ENCODE measurements at places on chromosomes 2 and 18. TPM values are rescaled to one million over a fixed set of nuclear protein-coding genes. Genes with fewer than 3 reads are reported as not detected.

HNMT gene
- 21.5 TPM for total RNA-seq

LONRF2 gene
- total RNA-seq = 91.7 TPM

UGT1A5 gene
- total RNA-seq = 0.43 TPM

PMAIP1 gene
- 0.90 TPM for total RNA-seq

CELF4 gene
- 6.5 TPM for total RNA-seq

DES gene
- 3.2 TPM for total RNA-seq

ST6GAL2 gene
- total RNA-seq = 0.18 TPM

LYG1 gene
- not detected for total RNA-seq

FHOD3 gene
- total RNA-seq = 35.5 TPM

CUL3 gene
- total RNA-seq = 64.0 TPM

NFE2L2 gene
- 77.6 TPM for total RNA-seq

SPDYA gene
- total RNA-seq = not detected

IFIH1 gene
- total RNA-seq = 18.2 TPM

GRCh38 chr18:77495079-77495478 is 245.4 kb downstream of the GALR1 start:
- no peak for DNase-seq
- no peaks in the 10 kb centered on the region for H3K4me1 ChIP-seq
- H3K27me3 ChIP-seq = no peaks in the 10 kb centered on the region

DNA sequence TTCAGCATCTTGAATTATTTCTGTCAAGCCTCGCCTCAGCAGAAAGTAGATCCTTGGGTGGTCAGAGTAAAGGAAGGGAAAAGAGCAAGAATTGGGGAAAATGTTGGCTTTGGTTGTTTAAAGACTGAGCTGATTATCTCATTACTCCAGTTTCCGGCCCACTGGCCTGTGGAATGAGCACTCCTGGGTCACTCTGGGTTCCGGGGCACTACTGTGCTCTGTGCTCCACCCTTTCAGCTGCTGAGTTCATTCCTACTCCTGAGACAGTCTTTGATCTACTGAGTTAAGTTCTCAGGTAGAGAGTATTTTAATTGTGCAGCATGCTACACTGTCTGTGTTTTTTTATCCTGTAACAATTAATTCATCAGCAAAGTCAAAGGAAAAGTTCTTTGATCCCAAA is 427.7 kb downstream of the CDH2 start:
- no peaks in the 10 kb centered on the region for H3K4me1 ChIP-seq
- H3K4me3 ChIP-seq = no peak overlapping the region
- DNase-seq = no peak

- no peak for DNase-seq
- H3K27ac ChIP-seq = no peak overlapping the region
- H3K4me1 ChIP-seq = no peaks in the 10 kb centered on the region
- no peaks in the 10 kb centered on the region for H3K27me3 ChIP-seq
Measured at GRCh38 chr2:134636714-134637113, 82.1 kb downstream of the TMEM163 start.

- H3K4me1 ChIP-seq = peaks cover 12% of the 10 kb centered on the region
- peak; percentile 74 for DNase-seq
- peak overlapping the region; percentile 73 for H3K27ac ChIP-seq
- H3K4me3 ChIP-seq = no peak overlapping the region
Measured at GRCh38 chr18:7273301-7273921, 42.5 kb downstream of the LRRC30 start.

DNA sequence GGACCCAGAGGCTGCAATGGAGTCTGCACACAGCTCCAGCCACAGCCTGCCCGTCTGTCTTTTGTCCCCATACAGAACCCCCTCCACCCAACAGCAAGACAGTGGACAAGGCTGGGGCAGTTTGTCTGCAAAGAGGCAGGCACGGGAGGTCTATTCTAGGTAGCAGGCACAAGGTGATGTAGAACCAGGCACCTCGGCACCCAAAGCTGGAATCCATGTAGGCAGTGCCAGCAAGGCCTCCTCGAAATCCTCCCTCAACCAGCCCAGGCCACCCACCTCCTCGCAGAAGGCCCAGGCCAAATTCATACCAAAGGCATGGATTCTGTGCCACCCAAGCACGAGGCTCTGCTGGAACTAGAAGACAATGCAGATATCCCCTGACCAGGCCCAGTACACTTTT is 179.2 kb downstream of the TNS1 start:
- no peak overlapping the region for H3K4me3 ChIP-seq
- no peaks in the 10 kb centered on the region for H3K36me3 ChIP-seq
- H3K27ac ChIP-seq = peak overlapping the region; percentile 52
- H3K4me1 ChIP-seq = peaks cover 40% of the 10 kb centered on the region
- H3K27me3 ChIP-seq = no peaks in the 10 kb centered on the region
- no peak for DNase-seq

- no peak overlapping the region for H3K27ac ChIP-seq
- no peak for DNase-seq
- H3K36me3 ChIP-seq = no peaks in the 10 kb centered on the region
- no peak overlapping the region for H3K4me3 ChIP-seq
Measured at GRCh38 chr18:49690312-49690711, 123.0 kb downstream of the ACAA2 start.

- no peak overlapping the region for H3K4me3 ChIP-seq
- no peak overlapping the region for H3K27ac ChIP-seq
- no peaks in the 10 kb centered on the region for H3K27me3 ChIP-seq
- H3K36me3 ChIP-seq = no peaks in the 10 kb centered on the region
- DNase-seq = no peak
- H3K4me1 ChIP-seq = no peaks in the 10 kb centered on the region
Measured at GRCh38 chr18:77021075-77021474, 111.5 kb downstream of the MBP start.

DNA sequence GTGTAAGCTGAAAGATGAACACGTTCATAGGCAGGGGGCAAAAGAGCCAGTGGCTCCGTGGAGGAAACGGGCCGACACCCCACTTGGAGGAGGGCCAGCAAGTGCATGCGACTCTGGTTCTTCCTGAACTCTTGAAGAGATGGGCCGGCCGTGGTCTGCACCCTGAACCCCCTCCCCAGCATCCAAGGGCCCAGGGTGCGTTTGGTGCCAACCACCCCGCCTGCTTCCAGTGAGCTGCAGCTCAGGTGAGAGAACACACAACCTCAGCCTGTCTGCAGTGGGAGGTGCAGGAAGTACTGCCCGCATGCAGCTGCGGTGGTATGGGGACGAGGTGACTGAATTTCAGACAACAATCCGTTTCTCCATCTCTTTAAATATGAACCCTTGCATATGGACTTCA is 58.9 kb downstream of the ADNP2 start:
- H3K27ac ChIP-seq = no peak overlapping the region
- DNase-seq = no peak
- H3K4me3 ChIP-seq = no peak overlapping the region
- H3K4me1 ChIP-seq = no peaks in the 10 kb centered on the region

GRCh38 chr2:158734442-158734841 is 60.7 kb upstream of the DAPL1 start:
- no peak overlapping the region for H3K4me3 ChIP-seq
- no peaks in the 10 kb centered on the region for H3K36me3 ChIP-seq
- no peaks in the 10 kb centered on the region for H3K27me3 ChIP-seq
- H3K27ac ChIP-seq = no peak overlapping the region
- DNase-seq = no peak

DNA sequence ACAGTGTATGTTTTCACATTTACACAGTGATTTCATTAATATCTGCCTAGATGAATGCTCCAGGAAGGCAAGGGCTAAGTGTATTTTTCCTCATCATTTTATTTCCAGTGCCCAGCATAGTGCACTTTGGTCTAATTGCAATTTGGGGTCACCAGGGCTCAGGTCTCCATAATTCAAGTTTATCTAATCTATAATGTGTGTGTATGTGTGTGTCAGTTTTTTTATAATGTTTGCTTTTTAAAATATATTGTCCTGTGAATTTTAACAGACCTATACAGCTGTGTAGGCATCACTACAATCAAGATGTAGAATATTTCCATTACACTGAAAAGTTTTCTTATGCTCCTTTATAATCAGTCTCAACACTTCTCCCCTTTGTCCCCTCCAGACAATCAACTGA is 620.4 kb downstream of the STK39 start:
- no peak overlapping the region for H3K4me3 ChIP-seq
- H3K4me1 ChIP-seq = no peaks in the 10 kb centered on the region
- H3K36me3 ChIP-seq = no peaks in the 10 kb centered on the region

DNA sequence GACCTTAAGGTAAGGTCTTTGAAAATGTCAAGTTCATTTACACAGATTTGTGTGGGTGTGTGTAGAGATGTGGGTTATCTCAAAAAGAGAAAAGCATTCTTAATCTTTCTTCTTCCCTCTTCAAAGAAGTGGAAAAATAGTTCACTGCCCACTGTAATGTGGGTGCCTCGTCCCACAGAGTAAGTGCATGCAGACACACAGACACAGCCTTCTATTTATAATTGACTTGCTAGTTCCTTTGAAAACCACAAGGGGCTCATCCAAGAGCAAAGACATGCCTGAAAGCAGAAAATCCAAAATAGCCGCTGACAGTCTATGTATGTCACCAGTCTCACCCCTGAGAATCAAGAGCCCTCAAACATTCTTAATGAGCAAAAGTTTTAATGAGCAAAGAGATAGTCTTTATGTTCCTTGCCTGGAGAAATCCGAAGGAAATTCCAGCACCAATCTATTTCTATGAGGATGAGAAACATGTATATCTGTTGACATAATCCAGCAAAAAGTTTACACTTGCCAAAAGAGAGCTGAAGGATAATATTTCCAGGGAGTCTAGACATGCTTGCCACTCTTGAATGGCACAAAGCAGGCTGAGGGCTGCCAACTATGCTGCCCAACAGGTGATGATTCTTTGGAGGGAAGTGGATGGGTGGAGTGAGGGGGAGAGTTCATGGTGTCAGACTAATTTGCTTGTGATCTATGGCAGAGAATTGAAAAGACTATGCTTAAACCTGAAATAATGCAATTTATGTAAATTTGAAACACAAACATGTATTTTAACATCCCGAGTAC is 93.9 kb downstream of the ACVR1 start:
- H3K36me3 ChIP-seq = no peaks in the 10 kb centered on the region
- no peaks in the 10 kb centered on the region for H3K27me3 ChIP-seq
- no peaks in the 10 kb centered on the region for H3K4me1 ChIP-seq
- H3K27ac ChIP-seq = no peak overlapping the region
- no peak overlapping the region for H3K4me3 ChIP-seq

GRCh38 chr2:204228169-204228886 is 291.8 kb downstream of the ICOS start:
- H3K36me3 ChIP-seq = no peaks in the 10 kb centered on the region
- H3K4me1 ChIP-seq = no peaks in the 10 kb centered on the region
- DNase-seq = no peak

DNA sequence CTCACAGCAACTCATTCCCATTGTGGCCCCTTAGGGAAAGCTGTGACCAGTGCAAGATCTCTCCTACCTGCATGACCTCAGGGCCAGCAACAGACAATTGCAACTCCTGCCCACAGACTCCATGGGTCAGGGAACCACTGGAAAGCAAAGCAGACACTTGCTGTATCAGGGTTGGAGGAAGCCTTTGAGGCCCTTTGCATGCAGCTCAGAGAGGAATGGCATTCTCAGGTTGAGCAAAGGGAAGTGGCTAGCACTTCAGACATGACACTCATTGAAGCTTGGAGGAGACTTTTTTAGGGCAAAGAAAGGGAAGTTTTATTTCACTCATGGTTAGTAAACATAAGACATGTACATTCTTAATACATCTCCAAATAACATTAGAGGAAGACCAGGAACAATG is 22.1 kb downstream of the IL1F10 start:
- H3K36me3 ChIP-seq = no peaks in the 10 kb centered on the region
- no peak for DNase-seq

- no peak for DNase-seq
- H3K36me3 ChIP-seq = no peaks in the 10 kb centered on the region
- H3K27ac ChIP-seq = no peak overlapping the region
- no peaks in the 10 kb centered on the region for H3K4me1 ChIP-seq
- no peaks in the 10 kb centered on the region for H3K27me3 ChIP-seq
- H3K4me3 ChIP-seq = no peak overlapping the region
Measured at GRCh38 chr2:239640210-239640609, 239.4 kb upstream of the HDAC4 start.

DNA sequence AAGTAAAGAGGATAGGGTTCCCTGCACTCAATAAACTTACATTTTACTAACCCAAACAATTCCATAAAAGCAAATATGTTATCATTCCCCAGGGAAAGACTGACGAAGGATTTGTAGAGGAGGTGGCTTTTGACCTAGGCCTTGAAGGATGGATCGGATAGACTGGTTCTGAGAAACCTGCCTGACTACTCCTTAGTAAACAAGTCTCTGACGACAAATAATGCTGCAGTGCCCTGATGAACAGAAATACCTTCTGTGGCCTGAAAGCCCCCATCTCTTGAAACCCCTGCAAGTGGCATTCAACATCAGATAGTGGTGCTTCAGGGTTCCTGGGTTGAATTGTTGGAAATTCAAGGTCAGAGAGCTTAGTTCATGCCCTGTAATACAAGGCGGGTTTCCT is 19.2 kb downstream of the PRKCE start:
- no peak overlapping the region for H3K27ac ChIP-seq
- no peak for DNase-seq
- H3K27me3 ChIP-seq = no peaks in the 10 kb centered on the region
- no peaks in the 10 kb centered on the region for H3K36me3 ChIP-seq

DNA sequence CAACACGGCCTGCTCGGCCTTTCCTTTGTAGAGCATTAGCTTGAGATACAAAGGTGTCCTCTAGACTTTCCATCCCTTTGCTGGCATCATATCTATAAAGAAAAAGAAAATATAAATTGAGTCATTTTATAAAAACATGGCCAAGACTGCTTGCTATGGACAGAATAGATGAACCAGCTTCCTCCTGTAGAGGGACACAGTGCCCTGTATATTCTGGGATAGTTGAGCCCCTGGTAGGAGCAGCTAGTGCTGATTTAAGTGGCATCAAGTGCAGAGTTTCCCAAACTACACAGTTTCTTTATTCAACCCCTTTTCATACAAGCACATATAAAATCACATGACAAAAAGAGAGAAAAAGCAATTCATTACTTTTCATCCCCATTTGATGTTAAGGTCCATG is 47.9 kb downstream of the GEMIN6 start:
- no peaks in the 10 kb centered on the region for H3K27me3 ChIP-seq
- H3K4me1 ChIP-seq = no peaks in the 10 kb centered on the region
- no peak overlapping the region for H3K4me3 ChIP-seq
- peaks cover 28% of the 10 kb centered on the region for H3K36me3 ChIP-seq
- DNase-seq = no peak

GRCh38 chr2:43685357-43685756 is 9.1 kb upstream of the C1GALT1C1L start:
- no peaks in the 10 kb centered on the region for H3K27me3 ChIP-seq
- H3K4me3 ChIP-seq = no peak overlapping the region
- no peaks in the 10 kb centered on the region for H3K36me3 ChIP-seq
- H3K27ac ChIP-seq = no peak overlapping the region
- no peaks in the 10 kb centered on the region for H3K4me1 ChIP-seq

DNA sequence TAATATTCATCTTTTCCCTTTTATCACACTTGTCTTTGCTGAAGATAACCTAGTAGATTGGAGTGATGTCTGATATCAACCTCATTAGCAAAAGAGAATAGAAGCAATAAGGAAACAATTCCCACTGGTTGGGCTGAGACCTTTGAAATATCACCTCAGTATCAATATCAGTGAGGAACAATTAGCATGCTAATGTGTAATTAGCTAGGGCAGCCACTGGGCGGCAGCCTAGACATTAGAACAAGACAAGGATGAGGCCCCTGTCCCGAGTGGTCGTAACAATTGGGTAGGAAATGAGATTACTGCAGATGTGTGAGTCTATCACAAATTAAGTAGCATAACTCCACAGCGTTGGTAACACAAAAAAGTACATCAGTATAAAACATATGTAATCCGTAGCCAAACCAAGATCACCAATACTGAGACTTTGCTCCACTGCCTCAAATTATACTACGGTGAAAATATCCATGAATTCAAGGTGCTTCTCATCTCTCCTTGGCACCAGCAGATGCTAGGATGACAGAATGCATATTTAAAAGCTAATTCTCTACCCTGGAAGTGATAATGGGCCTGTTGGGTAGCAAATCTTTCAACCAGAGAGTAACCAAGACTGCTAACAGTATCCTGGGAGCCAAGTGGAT is 99.1 kb downstream of the ALPK2 start:
- H3K36me3 ChIP-seq = no peaks in the 10 kb centered on the region
- H3K27me3 ChIP-seq = no peaks in the 10 kb centered on the region
- no peak overlapping the region for H3K27ac ChIP-seq

Data from adrenal gland (tissue), 19 donors.